ENCODE measurements at places on chromosomes 1 and 21.

GRCh38 chr1:245154429-245155271, at the start of gene KIF26B:
Gene KIF26B (plus strand): TSS chr1:245154985. CDS start chr1:245155425, 440 bp downstream.
- no peak for DNase-seq

- DNase-seq, result no peak
Measured at GRCh38 chr1:171898941-171899340, 57.6 kb downstream of the DNM3 start.

- DNase-seq, result no peak
Measured at GRCh38 chr1:183105449-183105848, 80.6 kb upstream of the LAMC2 start.

GRCh38 chr1:18341291-18342069, 139.2 kb upstream of the KLHDC7A start:
- no peak for DNase-seq

DNA sequence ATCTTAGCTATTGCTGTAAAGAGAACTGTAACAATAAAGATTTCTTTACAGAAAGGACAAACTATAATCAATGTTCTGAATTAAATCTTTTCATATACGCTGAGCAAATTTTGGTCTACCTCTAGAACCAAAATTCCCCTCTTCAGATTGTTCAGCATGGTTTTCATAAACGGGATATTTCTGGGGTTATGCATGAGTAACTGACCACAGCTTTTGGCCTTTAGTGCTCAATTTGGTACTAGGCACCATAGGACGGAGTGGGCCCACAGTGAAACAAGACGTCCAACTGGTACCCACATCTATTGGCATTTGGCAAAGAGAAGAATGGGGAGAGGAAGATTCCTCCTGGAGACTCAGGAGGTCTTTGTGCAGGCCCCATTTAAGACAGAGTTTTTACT, 184.5 kb downstream of the TGFBR3 start:
- DNase-seq, result no peak

- DNase-seq, result no peak
Measured at GRCh38 chr1:219302697-219303096, 129.0 kb downstream of the LYPLAL1 start.

DNA sequence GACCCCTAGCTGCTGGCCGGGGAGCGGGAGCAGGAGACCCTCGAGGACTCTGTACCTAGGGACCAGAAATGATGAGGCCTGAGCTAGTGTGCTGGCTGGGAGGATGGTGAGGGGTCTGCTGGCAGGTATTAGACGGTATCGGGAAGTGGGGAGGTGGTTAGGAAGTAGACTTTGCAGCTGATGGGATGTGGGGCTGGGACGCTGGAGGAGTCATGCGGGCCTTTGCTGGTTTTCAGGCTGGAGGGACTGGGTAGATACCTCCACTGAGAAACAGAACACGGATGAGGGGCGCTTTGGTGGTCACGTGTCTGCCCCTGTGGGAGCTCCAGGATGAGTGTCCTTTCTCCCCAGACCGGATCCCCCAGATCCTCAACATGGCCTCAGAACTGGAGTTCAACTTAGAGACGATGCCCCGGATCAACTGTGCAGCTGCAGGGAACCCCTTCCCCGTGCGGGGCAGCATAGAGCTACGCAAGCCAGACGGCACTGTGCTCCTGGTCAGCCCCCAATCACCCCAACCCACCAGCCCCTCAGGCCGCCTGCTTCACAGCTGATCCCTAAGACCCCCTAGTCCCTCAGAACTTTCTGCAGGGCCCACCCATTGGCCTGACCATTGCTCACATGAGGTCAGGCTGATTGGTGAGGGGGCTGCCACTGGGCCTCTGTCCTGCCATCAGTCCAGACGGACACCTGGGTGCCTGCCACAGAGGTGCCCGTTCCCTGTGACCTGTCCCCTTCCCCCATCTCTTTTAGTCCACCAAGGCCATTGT, 8.0 kb downstream of the TIE1 start:
- no peak for DNase-seq

GRCh38 chr1:25944986-25945385, 38.8 kb upstream of the STMN1 start:
- no peak for DNase-seq

DNA sequence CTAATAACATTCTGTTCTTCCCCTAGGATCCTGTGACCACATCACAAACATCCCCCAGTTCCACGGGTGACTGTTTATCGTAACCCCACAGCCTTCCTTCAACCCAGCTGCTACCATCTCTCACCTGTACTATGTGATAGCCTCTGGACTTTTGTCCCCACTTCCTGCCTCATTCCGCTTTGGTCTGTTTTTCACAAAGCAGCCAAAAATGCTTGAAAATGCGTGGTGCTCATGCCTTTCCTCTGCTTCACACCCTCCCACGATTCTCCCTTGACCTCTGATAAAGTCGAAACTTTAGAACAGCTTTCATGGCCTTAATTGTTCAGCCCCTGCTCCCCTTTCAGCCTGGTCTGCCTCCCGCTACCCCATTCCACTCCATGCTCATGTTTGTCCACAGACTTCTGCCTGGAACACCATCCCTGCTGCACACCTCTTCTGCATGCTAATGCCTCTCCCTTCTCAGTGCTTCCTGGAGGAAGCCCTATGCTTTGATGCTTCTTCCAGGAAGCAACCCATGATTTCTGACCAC, 165.6 kb downstream of the PLPP3 start:
- no peak for DNase-seq

DNA sequence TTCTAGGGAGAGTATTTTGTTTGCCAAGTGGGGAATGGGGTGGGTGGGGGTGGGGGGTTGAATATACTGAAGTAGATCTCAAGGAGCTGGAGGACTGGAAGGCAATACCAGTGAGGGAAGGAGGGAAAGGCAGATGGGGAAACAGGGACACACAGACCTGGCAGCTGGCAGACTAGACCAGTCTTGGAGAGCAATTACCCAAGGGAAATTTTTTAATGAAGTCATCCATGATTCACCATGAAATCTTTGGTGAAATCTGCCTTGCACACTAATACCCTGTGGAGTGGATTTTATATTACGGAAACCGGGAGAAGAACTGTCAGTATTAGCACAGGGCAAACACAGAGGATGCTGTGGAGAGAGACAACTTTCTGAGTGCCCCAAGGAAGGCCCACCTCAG, 29.7 kb upstream of the MARK1 start:
- DNase-seq, result no peak

Data from activated T-cell treated with anti-CD3 and anti-CD28 coated beads for 4 hours (primary cell).